ENCODE measurements at places on chromosomes 11 and 22.
A peak's percentile ranks its signal among the peaks of the same experiment; 100 is the strongest.

GRCh38 chr11:84419616-84420015 lies 1133.4 kb upstream of the CCDC90B start:
- no peak for DNase-seq

DNA sequence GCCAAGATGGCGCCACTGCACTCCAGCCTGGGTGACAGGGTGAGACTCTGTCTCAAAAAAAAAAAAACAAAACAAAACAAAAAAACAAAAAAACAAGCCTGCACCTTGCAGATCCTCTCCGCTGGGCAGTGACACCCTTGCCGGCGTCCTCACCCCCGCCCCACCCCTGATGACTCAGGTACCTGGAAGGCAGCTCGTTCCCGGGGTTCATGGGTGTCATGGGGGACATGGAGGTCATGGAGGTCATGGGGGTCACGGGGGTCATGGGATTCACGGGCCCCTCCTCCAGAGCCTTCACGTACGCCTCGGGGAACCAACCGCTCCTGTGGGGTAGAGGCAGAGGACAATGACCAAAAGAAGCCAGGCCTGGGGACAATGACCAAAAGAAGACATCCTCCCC lies 3.0 kb upstream of the SLC16A8 start:
- DNase-seq = no peak

DNA sequence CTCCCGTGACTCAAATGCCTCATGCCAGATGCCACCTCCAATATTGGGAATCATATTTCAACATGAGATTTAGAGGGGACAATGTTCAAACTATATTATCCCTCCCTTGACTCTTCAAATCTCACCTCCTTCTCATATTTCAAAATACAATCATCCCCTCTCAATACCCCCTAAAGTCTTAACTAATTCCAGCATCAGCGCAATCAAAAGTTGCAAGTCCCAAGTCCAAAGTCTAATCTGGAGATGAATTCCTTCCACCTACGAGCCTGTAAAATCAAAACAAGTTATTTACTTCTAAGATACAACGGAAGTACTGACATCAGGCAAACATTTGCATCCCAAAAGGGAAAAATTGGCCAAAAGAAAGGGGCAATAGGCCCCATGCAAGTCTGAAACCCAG lies 67.2 kb upstream of the SC5D start:
- DNase-seq = no peak

DNA sequence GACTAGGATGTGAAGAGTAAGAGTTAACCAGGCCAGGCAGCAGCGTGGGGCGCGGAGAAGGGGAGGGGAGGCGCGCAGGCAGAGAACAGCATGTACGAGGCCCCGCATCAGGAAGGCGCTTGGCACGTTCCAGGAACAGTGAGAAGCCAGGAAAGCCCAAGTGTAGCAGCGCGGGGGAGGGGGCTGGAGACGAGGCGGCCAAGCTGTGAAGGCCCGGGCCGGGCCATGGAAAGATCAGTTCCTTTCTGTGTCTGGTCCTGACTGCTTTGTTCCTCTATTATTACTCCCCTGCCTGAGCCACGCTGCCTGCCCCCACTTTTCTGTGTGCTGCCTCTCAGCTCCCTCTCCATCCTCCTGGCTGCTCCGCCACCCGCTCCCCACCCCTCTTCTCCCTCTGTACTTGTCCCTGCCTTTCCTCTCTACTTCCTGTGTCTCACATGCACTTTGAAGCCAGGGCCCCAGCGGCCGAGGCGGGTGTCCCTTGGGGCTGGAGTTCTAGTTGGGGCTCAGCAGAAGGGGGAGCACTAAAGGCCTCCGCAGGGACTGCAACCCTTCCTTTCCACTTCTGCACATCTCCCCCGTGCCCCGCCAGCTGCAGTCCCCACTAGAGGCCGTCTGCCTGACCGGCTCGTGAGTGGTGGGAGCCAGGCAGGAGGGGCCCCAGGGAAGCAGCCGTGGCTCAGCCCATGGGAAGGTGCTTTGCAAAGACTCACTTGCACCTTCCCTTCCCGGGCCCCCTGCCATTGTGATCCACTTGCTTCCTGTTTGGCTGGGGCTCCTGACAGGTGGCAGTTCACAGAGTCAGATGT lies 63.7 kb downstream of the PRDM11 start:
- DNase-seq = no peak

DNA sequence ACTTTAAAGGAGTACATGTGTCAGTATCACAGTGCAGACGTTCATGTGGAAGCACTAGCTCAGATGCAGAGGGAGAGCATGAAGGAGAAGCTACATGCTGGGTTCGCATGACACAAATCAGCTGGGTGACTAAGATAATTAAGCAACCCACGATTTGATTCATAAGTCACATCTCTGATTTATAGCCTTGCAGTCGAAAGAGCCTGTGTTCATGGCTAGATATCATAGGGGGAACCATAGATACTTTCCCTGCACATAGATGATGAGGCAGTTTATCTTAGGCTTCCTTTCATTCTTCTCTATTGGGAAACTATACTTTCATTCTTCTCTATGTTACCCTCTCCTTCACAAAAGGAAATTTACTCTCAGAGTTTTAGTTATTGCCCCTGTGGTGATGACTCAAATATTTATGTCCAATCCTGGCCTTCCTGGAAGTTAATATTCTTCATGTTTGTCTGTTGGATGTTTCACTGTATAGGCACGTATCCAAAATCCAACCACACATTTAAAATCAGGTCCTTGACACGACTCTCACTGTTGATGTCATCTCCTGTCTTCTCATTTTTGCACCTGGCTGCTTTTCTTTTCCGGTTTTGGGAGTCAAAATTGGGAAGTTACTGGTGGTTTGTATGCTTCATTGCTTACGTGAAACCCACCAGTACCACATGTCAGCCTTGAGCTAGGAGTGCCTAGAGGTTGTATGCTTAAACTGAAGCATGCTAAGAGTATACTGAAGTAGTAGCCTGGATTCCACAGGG lies 56.3 kb upstream of the SLC5A12 start:
- DNase-seq = no peak

GRCh38 chr11:28815110-28815509 lies 706.9 kb downstream of the METTL15 start:
- DNase-seq = no peak

- no peak for DNase-seq
These were observed 32.8 kb upstream of the FGF3 start for GRCh38 chr11:69852056-69852455.

GRCh38 chr11:112249871-112250610 lies 10.6 kb downstream of the PLET1 start:
- no peak for DNase-seq

GRCh38 chr11:19673924-19674729 lies 38.5 kb upstream of the NAV2 start:
- DNase-seq = no peak

DNA sequence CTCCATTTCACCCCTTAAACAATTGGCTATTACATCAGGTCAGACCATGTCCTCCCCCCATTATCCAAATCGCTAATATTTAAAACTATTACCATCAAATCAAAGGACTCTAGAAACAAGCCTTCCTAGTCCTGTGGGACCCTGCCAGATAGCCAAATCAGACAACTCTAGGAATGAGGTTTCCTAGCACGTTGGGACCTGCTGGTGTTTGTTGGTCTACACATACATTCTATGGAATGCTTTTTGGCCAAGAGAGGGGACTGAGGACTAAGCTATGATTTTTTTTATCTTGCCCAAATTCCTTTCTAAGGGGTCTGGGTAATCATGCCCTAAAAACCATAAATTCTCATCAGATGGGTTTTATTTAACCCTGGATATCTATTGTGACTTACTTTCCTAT lies 14.1 kb upstream of the SELENOH start:
- no peak for DNase-seq

GRCh38 chr11:59706518-59707285 lies 6.9 kb downstream of the OR10V1 start:
- no peak for DNase-seq

DNA sequence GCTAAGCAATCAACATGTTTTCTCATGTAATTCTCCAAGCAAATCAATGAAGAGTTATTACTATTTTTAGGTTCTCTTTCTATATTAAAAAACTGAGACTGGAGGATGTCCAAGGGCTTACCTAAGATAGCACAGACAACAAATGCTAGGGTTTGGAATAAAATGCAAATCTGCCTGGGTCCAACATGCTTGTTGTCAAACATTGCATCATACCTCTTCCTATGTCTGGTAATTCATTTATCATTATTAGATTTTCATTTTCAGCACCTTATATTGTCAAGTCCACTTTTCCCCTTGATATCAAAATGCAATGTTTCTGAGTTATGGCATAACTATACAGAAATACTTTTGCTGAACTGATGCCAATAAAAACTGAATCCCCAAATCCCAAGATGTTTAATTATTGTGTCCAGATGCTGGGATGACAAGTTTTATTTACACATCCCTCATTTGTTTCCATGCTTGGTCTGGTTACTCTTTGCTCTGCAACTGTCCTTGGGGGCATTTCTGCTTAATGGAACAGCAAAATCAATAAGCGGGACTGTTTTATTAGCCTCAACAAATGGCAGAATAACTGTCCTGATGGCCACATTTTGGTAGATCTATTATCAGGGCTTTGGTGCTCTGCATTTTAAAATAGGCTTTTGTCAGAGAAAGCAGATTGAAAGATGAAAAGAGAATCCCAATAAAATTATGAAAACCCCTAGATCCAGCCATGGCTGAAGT lies 86.0 kb downstream of the C11orf87 start:
- no peak for DNase-seq

DNA sequence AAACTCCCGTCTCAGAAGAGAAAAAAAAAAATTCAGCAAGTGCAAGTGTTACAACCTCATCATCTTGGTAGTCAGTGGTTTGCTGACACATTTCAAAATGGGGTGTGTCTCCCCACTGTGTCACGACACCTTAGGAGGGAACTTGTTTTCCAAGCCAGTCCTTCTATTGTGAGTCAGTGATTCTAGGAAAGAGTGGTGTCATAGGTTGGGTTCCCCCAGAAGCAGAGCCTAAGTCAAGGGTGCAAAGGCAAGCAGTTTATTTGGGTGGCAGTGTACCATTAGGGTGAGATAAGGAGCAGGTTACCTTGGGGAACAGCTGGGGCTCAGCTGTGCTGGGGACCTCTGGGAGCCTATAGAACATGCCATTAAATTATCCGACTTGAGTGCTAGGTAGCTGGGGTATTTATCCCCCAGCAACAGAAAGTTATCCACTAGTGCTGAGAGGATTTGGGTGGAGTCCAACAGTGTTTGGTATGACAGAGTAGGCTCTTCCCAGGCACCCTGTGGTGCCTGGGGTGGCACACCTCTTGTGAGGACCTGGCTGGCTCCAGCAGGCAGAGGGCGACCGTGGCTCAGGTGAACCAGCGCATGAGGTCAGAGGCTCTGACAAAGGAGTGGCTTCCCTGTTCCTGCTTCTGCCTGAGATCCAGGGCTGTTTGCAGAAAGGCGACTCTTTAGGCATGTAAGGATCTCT lies 41.7 kb downstream of the KIAA1671 start:
- DNase-seq = no peak

- DNase-seq = no peak
These were observed 134.1 kb downstream of the CASP12 start for GRCh38 chr11:104763930-104764709.

DNA sequence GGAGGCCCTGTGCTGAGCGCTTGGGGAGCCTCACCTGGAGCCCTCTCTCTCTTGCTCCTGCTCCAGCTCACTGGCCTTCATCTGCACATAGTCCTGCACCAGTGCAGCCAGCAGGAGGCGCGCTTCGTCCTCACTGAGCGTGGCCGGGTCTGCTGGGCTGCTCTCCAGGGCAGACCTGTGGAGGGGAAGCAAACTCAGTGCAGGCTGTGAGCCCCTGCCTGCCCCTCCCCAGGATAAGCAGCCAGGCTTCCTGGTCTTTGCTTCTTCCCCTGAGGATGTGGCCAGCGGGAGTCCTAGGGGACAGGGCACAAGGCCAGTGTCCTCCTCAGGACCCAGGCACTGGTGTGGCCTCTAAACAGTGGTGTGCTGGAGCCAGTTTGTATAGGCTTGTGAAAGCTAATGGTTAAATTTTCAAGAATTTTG lies 2.2 kb downstream of the CALCA start:
- peak; percentile 25 for DNase-seq

All from CD4-positive, alpha-beta T cell treated with Interleukin-12 subunit alpha and Interleukin-12 subunit beta, for 1 hour (primary cell).